ENCODE measurements at places on chromosomes 13 and 19.

- no peak for DNase-seq
Measured at GRCh38 chr13:25175026-25175425, 2.9 kb upstream of the AMER2 start.

DNA sequence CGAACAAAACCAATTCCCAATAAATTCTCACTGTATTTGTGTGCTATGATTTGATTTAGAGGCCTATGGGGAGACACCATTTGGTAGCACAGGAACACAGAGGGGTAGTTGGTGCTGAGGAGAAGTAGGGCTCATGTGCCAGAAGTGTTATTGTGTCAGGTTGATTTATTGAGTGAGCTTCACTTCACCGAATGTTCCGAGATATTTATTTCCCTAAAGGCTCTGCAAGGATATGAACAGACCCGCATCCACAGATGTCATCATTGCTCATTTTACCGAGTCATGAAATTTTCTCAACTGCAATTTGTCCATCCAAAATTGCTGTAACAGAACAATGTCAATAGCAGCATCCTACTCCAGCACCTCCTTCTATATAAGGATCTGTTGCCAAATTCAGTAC, 69.5 kb downstream of the DACH1 start:
- no peak for DNase-seq

DNA sequence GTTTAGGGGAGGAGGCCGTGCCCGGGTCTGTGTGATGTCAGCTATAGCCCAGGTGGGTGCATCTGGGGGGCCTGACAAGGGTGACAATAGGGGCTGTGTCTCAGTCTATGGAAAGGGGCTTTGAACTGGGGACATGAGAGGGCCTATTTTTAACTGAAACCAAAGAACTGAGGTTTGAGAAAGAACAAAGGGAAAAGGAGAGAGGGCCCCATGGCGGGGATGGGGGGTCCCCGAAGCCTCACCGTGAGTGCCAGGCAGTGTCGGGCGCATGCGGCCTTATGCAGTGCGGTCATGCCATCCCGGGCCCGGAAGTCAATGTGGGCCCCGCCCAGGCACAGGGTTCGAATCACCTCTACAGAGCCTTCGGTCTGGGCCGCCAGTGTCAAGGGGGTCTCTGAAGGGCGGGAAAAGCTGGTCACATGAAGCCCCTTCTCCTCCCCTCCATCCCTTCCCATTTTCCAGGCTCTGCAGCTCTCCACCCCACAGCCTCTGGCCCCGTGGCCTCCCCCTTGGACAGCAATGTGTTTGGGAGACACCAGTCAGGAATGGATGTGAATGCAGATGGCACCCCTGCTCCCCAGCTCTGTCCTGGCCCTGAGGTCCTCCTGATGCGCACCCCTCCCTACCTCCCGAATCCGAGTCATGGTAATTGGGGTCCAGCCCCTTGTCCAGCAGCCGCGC, 5.9 kb downstream of the SHANK1 start:
- no peak for DNase-seq

DNA sequence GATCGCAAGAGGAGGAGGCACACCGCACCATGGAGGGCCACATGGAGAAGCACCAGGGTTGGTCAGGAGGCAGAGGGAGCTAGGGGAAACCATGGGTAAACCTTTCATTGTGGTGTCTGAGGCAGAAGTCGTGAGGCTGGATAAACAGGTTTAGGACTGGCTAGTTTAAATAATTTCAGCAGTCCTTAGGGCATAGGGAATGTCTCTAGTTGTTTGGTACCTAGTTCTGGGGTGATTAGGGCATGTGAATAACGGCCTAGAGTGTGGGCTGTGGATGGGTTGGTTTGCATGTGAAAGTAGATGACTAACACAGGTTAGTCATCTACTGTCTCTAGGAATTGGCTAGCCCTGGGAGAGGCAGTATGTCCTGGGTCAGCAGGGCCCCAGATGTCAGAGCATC, 102.3 kb downstream of the STOML3 start:
- DNase-seq, result no peak

Data from glutamatergic neuron (in vitro differentiated cells).